Mesothelial cell of epicardium (in vitro differentiated cells): ENCODE measurements at places on chromosomes 3 and 15. TPM values are rescaled to one million over a fixed set of nuclear protein-coding genes. Genes with fewer than 3 reads are reported as not detected.

DNA sequence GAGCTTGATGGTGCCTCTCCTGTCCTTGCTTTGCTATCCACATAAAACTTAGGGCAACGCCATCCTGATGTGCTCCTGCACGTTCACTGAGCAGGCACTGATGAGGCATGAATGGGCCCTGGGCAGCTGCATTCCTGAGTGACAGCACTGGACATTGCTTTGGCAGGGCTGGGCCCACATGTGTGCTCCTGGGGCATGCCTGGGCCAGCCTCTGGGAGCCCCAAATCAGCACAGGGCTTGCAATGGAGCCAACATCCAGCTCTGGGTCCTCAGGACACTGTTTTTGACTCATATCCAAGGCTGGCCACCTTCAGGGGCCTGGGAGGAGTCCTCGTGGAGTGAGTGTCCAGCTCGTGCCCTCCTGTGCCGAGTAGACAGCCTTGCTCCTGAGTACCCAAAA lies 5.9 kb upstream of the TKT start:
- DNase-seq, result no peak
- H3K4me3 ChIP-seq, result no peak overlapping the region
- H3K27me3 ChIP-seq, result no peaks in the 10 kb centered on the region
- H3K27ac ChIP-seq, result no peak overlapping the region
- H3K4me1 ChIP-seq, result peaks cover 17% of the 10 kb centered on the region
- no peaks in the 10 kb centered on the region for H3K36me3 ChIP-seq

- H3K4me1 ChIP-seq, result peaks cover 49% of the 10 kb centered on the region
- peak overlapping the region; percentile 81 for H3K27ac ChIP-seq
- H3K4me3 ChIP-seq, result no peak overlapping the region
Measured at GRCh38 chr3:184659797-184660301, 52.0 kb downstream of the MAGEF1 start.

The SCAMP5 gene
- total RNA-seq, result 23.5 to 30.5 TPM (median 28.4 TPM) in 3 replicates

DNA sequence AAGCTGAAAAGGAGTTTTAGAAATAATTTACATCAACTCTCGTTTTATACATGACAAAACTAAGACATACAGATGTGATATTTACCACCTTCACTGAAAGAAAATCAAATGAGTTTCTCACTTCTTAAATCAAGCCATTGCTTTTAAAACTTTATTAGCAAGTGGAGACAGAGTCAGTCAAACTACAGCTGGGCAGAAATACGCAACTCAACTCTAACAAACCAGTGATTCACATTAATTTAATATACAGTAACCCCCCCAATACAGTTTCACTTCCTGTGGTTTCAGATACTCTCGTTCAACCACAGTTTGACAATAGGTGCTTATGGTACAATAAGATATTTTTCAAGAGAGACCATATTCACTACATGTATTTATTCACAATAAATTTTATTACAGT lies 477.1 kb downstream of the MAGI1 start:
- no peak overlapping the region for H3K27ac ChIP-seq
- H3K4me1 ChIP-seq, result peaks cover 7% of the 10 kb centered on the region
- DNase-seq, result no peak
- no peaks in the 10 kb centered on the region for H3K36me3 ChIP-seq
- H3K4me3 ChIP-seq, result no peak overlapping the region
- no peaks in the 10 kb centered on the region for H3K27me3 ChIP-seq

The ADGRG7 gene
- not detected in 3 replicates for total RNA-seq

DNA sequence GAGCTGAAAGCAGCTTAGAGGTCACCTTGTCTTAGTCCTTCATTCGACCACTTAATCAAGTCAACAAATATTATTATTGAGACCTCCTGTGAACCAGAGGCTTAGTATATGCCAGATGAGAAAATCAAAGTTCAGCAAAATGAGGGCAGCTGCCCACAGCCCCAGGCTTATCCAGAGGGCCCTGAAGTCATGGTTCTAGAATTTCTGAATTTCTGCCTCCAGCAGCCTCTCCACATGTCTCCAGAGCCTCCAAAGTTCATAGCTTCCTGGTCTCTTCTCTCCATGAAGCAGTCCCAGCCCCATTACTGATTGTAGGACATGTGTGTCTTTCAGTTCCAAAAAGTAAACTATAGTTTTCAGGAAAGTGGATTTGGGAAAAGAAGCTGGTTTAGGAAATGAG lies 96.9 kb upstream of the TSC22D2 start:
- DNase-seq, result no peak
- H3K4me3 ChIP-seq, result no peak overlapping the region
- H3K27ac ChIP-seq, result peak overlapping the region; percentile 32
- no peaks in the 10 kb centered on the region for H3K27me3 ChIP-seq

- peaks cover 27% of the 10 kb centered on the region for H3K27me3 ChIP-seq
- H3K36me3 ChIP-seq, result no peaks in the 10 kb centered on the region
- peaks cover 18% of the 10 kb centered on the region for H3K4me1 ChIP-seq
- DNase-seq, result no peak
Measured at GRCh38 chr3:142886940-142887339, 1.9 kb downstream of the PCOLCE2 start.

GRCh38 chr3:105956306-105956705 lies 87.5 kb upstream of the CBLB start:
- H3K36me3 ChIP-seq, result peaks cover 3% of the 10 kb centered on the region
- DNase-seq, result no peak

The SQOR gene
- 0.86 to 0.94 TPM in 2 of 3 replicates, not detected in the other for total RNA-seq

GRCh38 chr3:134871818-134872217 lies 76.8 kb downstream of the EPHB1 start:
- no peaks in the 10 kb centered on the region for H3K4me1 ChIP-seq
- peaks cover 45% of the 10 kb centered on the region for H3K27me3 ChIP-seq

The IL20RB gene
- 0.86 to 1.8 TPM (median 1.6 TPM) in 3 replicates for total RNA-seq

The SLC38A3 gene
- total RNA-seq, result 0.84 to 2.5 TPM (median 1.8 TPM) in 3 replicates

The SNX22 gene
- total RNA-seq, result 0.78 to 0.91 TPM (median 0.79 TPM) in 3 replicates

DNA sequence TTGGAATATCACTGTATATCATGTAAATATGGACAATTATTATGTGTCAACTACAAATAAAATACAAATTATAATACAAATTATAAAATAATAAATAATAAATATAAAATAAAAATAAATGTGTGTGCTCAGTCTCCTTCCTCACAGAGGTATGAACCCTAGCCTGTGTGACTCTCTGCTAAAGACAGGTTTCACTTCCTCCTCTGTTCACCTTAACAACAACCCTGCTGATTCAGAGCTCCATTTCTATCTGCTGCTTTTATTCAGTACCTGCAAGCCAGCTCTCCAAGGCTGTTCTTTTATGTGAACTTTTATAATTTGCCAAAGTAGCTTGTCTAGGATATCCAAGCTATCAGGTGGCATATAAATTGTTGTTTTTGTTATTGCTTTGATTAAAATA lies 610.7 kb upstream of the GRM7 start:
- no peak overlapping the region for H3K4me3 ChIP-seq
- peaks cover 2% of the 10 kb centered on the region for H3K27me3 ChIP-seq
- H3K27ac ChIP-seq, result no peak overlapping the region

The CELSR3 gene
- total RNA-seq, result 5.0 to 5.6 TPM (median 5.2 TPM) in 3 replicates

- peaks cover 51% of the 10 kb centered on the region for H3K27me3 ChIP-seq
- H3K4me3 ChIP-seq, result no peak overlapping the region
Measured at GRCh38 chr15:88399021-88399685, 68.0 kb downstream of the MRPL46 start.

The CIDEC gene
- total RNA-seq, result not detected in 3 replicates

The DRD3 gene
- total RNA-seq, result not detected in 3 replicates

The DLL4 gene
- total RNA-seq, result 0.20 to 0.31 TPM (median 0.24 TPM) in 3 replicates

DNA sequence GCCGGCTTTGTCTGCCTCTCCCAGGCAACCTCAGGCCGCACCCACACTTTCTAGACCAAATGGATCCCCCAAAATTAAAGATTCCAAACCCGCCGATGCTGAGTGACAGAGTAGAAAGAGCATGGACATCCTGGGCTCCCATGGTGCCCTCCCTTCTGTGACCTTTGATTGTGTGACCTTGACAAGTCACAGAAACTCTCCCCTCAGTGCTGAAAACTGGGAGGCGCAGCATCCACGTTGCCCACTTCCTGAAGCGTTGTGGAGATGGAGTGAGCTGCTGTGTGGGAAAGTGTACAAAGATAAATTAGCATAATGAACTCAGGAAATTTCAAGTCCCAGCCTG lies 74.4 kb upstream of the MFGE8 start:
- peaks cover 6% of the 10 kb centered on the region for H3K27me3 ChIP-seq
- no peak overlapping the region for H3K4me3 ChIP-seq
- no peak for DNase-seq
- H3K36me3 ChIP-seq, result no peaks in the 10 kb centered on the region
